ENCODE measurements at places on chromosomes 5 and 9. TPM values are rescaled to one million over a fixed set of nuclear protein-coding genes. Genes with fewer than 3 reads are reported as not detected.

DNA sequence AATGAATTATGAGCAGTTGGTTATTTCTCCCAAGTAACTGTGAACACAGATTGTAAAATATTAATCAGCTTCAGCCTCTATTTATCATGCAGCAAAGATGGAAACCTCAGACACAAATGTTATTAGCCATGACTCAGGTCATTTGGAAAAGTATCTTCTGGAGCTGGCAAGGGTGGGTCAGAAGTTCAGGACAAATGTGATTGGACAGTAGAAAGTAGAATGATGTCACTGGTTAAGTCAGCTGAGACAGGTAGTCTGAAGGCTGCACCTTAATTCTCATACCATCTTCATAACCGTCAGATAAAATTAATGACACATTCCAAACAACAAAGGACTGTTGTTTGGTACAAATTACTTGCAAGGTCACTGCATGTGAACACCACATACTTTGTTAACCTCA lies 140.2 kb downstream of the EMB start:
- no peak for DNase-seq

DNA sequence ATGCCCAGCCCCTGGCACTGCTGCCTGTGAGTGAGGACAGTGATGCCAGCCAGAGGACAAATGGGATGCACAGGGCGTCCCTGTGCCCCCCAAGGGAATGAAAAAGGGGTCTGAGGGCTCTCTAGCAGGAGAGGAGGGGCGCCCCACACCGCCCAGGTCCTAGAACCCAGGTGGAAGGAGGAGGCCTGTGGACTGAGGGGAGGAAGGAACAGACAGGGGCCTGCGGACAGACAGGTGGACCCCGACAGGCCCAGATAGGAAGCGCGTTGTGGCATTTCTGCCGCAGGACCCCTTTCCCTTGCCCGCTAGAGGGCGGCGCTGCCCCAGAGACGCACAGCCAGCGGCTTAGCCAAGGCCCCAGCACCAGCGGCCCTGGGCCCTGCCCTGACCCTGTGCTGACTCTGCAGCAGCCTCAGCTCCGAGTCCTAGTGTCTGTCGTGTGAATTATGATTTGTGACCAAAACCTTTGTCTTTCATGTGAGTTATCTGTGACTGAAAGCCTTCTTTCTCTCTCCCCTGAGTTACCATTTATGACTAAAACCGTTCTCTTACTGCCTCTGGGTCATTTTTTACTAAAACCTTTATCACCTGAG lies 30.7 kb downstream of the TRIP13 start:
- DNase-seq: peak; percentile 77

DNA sequence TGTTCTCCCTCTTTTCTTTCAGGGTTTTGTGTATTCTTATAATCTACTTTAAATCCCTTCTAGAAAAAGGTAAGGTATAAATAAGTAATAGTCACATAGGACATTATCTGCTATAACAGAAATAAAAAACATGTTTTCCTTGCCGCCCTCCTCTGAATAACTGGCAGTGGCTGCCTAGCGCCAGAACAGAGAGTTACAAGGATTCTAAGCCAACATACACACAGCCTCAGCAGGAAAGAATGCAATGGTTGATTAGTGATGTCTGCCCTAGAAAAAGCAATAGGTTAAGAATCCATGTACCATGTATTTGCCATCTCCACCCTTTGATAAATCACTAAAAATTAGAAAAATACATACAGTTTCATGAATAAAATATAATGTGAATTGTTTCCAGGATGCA lies 4.9 kb downstream of the MED27 start:
- no peak for DNase-seq

DNA sequence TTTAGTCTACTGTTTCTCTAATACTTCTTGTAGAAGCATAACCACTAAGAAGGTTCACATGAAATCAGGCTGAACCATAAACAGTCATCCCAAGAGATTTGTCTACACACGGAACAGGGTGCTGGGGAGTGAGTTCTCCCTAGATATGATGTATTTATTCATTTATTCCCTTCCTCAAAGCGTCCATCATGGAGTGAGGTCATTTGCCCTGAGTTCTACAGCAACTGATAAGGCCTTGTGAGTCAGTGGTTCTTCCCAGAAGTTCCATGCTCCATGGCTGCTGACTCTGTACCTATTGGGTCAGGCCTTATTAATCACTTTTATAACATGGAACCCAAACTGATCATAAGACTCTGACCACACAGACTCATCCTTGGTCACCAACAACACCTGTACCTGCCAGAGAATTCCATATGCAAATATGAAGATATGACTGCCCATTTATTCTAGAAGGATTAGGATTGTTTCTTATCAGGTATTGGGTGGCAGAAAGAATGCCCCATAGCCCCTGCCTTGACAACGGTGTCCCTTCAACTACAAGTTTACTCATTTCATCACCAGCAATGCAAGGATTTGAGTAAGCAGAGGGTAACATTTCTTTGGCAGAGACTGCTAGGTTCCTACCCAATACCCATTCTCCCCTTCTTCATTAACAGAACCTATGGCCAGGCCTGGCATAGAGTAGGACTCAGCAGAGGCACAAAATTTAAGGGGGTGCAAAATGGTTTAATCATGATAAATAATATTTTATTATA lies 118.1 kb downstream of the LHFPL2 start:
- no peak for DNase-seq

DNA sequence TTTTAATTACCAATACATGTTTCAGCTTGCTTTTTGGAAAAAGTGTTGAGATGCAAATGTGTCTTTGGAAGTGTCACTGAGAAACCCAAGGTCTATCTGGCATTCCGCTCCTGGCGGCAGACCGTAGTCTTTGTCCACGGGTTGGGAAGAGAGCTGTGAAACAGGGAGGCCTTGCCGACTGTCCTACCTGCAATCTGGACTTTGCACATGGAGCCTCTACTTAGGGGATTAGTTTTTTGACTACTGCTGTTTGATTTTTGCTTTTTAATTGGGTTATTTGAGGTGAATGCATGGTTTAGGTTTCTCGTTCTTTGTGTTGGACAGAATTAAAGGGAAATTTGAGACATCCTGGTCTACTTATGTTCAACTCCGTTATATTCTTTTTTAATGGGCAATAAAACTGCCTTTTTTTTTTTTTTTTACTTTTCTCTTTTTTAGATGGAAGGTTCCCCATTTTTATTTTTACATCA lies 25.7 kb downstream of the TRIO start:
- no peak for DNase-seq

DNA sequence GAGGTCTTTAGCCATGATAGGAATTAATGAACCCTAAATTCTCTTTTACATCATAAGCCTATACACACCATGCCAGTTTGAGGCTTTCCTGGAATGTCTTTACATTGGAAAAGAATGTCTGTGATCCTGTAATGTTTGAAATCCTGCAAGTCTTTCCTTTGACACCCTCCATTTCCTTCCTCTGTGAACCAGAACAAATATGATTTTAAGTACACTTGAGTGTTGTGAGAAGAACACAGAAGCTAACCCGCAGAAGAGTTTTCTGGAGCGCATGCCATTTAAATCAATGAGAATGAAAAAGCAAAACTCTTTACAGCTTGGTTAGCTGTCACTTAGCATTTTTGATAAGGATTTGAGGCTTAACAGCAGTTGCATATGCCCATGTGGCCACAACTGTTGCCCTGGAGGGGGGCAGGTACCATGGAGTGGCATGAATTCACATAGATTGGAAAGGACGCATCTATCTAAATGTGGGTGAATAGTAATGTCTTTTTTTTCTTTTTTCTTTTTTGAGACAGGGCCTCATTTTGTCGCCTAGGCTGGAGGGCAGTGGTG lies 372.6 kb downstream of the KDM4C start:
- no peak for DNase-seq

DNA sequence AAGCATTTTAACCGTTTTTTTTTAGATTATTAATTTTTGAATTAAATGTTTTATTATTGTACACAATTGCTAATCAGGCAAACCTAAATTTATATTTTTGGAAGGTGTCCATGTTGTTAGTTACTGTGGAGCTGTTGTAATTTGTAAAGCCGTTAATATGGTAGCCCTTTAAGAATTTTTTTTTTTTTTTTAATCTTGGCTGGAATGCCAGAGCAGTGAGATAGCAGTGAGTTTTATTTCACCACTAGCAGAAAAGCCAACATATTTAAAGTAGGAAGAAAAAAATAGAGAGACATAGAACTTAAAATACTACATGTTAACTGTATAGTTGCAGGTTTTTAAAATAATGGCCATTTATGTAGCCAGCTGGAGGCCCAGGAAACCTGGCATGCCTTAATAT lies 35.3 kb upstream of the RNF20 start:
- no peak for DNase-seq

- DNase-seq: no peak
Observed at GRCh38 chr9:125637241-125637640, 69.8 kb downstream of the MAPKAP1 start.

GRCh38 chr9:15121630-15122029 lies 185.4 kb downstream of the TTC39B start:
- no peak for DNase-seq

- no peak for DNase-seq
Observed at GRCh38 chr5:95048628-95049027, 236.3 kb downstream of the MCTP1 start.

GRCh38 chr5:43851741-43852140 lies 248.8 kb downstream of the NNT start:
- DNase-seq: no peak

DNA sequence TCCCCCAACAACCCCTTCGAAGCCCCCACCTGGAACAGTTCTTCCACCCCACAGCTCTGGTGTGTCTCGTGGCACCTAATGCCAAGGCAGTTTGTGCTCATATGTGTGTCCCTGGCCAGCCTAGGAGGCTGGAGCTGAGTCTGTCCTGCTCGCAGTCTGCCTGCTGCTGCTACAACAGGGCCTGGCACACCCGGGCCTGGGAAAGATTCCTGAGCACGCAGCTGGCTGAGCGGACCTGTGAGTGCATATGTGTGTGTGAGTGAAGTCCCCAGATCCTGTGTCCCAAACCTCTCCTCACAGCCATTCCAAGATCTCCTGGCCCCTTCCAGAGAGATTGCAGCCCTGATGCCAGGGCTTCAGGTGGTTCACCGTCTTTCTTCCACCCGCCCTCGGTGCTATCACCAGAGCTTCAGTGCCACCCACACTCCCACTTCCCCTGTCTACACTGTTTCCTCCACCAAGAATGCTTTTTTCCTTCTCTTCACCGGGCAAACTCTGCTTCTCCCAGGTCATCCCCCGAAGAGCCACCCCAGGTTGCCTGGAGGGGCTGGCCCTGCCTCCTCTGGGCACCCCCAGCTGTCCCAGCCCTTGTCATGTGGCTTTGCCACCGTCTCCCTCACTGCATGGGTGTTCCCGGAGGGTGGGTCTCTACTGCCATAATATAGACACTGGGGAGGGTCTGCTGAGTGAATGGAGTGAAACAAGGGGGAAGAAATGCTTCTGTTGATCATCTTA lies 28.4 kb downstream of the LMX1B start:
- no peak for DNase-seq

- DNase-seq: no peak
Observed at GRCh38 chr5:173090639-173091038, 34.5 kb downstream of the CREBRF start.

DNA sequence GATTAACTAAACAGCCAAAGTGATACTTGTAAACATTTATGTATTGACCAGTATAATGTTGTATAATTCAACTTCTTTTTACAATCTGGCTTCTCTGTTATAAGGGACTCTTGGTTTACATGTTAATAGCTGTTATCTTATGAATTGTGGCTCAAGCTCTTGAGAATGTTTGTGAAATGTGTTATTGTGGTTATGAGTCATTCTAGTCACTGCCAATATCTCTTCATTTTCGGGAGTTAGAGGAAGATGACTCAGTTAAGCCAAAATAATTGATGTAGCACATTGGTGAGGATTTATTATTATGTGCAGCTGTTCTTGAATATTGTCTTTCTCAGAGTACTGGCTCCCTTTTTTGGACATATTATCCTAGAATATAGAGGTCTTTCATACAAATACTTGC lies 655.2 kb upstream of the RIOK2 start:
- no peak for DNase-seq

- peak; percentile 74 for DNase-seq
Observed at GRCh38 chr9:36008774-36009300, 27.9 kb upstream of the RECK start.

GRCh38 chr9:12224449-12224848 lies 468.7 kb upstream of the TYRP1 start:
- DNase-seq: no peak

- peak; percentile 20 for DNase-seq
Observed at GRCh38 chr5:143118222-143118621, 285.3 kb downstream of the NR3C1 start.

DNA sequence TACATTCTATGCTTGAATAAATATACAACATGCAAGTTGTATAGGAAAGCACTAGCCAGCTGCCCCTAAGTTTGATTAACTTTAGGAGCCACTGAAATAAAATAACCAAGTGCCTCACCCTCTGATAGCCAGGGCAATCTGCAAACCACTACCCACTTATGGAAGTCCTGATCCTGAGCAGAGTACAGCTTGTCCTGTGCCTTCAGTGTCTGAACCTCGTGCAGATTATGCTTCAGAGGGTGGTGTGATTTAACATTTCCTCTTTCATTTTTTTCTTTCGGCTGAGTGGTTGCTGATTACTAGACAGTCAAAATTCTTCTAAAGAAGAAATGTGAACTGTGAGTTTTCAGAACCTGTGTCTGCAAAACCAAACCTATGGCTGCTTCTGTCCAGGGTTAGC lies 327.7 kb downstream of the PIK3R1 start:
- no peak for DNase-seq

DNA sequence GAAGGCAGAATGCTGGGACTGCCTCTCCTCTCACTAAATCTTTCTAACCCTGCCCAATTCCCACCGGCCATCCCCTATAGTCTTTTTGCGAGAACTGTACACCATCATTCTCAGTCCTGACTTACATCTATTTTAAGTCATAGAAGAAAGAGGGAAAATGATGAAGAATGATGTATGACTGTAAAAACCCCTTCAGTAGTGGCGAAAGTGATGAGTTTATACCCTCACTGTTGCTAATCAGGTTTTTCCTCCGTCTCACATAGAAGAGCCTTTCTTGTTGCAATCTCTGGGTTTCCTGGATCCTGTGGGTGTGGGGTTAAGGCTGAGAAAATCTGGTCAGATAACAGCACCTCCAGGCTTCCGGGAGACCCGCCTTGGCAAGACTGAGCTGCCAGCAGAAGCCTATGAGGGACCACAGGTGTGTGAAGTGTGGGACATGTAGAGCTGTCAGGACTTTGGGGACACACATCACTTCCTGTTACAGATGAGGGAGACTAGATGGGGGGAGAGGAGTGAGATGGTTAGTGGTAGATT lies 147.1 kb upstream of the SLC12A2 start:
- DNase-seq: peak; percentile 45

DNA sequence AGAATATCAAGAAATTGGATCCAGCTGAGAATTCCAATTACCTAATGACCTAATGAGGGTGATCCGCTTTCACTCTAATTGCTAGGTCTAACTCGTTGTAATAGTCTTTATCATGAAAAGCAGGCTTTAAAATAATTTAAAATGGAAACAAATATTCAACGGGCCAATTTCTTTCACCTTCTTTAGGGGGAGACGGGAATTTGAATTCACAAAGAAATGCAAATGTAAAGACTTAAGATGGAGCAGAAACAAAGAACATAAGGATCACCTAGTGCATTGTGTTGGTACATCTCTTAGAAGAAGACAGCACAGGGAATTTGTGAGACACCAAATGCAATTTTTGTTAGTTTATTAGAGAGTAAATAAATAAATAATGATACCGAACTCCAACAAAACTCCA lies 1.5 kb upstream of the KCNN2 start:
- no peak for DNase-seq

Gene TLX3
- not detected for total RNA-seq

Gene SEMA5A
- not detected for total RNA-seq

Gene BRIX1
- total RNA-seq: 69.0 TPM
